Endothelial cell of umbilical vein (primary cell): ENCODE measurements at places on chromosomes 3 and 15. TPM values are rescaled to one million over a fixed set of nuclear protein-coding genes. Genes with fewer than 3 reads are reported as not detected.

The SYNPR gene
- total RNA-seq: not detected in 2 replicates

The GPR156 gene
- 0.25 and 0.27 TPM in 2 replicates for total RNA-seq

The SLC28A1 gene
- not detected in 2 replicates for total RNA-seq

The ISLR gene
- total RNA-seq: not detected in 2 replicates

The SI gene
- not detected in 2 replicates for total RNA-seq

DNA sequence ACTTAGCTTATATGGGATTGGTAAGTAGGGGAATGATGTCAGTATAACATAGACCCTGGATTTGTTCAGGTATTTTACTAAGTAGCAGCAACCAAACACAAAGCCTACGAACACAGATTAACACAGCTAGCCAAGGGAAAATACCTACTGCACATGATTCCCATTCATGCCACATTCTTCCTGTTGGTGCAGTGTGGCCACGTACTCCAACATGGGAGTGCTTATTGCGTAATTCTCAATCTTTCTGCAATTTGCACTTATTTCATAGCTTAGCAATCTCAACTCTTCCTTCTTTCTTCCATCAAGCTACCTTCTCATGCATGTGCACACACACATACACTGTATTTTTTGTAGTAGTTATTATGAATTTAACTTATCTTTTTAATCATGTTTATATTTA is 186.8 kb downstream of the IL5RA start:
- no peaks in the 10 kb centered on the region for H3K36me3 ChIP-seq
- H3K4me3 ChIP-seq: no peak overlapping the region
- no peaks in the 10 kb centered on the region for H3K27me3 ChIP-seq
- H3K4me1 ChIP-seq: no peaks in the 10 kb centered on the region
- no peak for DNase-seq

DNA sequence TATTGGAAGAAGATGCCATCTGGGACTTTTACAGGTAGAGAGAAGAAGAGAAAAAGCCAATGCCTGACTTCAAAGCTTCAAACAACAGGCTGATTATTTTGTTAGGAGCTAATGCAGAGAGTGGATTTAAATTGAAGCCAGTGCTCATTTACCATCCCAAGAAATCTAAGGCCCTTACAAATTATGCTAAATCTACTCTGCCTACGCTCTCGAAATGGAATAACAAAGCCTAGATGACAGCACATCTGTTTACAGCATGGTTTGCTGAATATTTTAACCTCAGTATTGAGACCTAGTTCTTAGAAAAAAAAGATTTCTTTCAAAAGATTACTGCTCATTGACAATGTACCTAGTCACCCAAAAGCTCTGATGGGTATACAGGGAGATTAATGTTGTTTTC is 16.2 kb downstream of the ARL14 start:
- no peaks in the 10 kb centered on the region for H3K27me3 ChIP-seq
- H3K4me3 ChIP-seq: no peak overlapping the region
- peaks cover 8% of the 10 kb centered on the region for H3K4me1 ChIP-seq
- DNase-seq: no peak

DNA sequence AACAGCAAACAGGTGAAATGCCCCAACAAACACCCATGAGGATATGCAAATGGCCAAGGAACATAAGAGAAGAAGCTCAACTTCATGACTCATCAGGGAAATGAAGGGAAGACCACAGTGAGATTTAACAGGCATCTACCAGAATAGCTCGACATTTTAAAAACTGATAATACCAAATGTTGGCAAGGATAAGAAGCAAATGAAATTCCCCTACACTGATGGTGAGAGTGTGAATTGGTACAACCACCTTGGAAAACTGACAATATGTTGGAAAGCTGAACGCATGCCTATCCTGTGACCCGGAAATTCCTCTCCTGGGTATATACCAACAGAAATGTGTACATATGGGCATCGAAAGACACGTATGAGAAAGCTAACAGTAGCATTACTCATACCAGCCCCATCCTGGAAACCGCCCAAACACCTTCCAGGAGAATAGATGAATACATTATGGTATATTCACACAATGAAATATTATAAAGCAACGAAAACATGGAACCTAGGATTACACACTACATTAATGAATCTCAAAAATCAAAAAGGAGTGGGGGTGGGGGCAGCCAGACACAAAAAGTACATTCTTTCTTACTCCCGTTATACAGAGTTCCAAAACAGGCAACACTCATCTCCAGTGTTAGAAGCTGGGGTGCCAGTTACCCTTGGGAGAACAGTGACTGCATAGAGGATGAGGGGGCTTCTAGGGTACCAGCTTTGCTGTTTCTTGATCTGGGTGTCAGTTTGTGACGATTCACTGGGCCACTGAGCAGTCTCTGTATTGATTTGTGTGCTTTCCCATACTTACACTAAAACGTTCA is 16.9 kb downstream of the RFTN1 start:
- DNase-seq: no peak
- H3K4me1 ChIP-seq: peaks cover 28% of the 10 kb centered on the region
- no peaks in the 10 kb centered on the region for H3K27me3 ChIP-seq
- no peak overlapping the region for H3K4me3 ChIP-seq
- peaks cover 2% of the 10 kb centered on the region for H3K36me3 ChIP-seq

DNA sequence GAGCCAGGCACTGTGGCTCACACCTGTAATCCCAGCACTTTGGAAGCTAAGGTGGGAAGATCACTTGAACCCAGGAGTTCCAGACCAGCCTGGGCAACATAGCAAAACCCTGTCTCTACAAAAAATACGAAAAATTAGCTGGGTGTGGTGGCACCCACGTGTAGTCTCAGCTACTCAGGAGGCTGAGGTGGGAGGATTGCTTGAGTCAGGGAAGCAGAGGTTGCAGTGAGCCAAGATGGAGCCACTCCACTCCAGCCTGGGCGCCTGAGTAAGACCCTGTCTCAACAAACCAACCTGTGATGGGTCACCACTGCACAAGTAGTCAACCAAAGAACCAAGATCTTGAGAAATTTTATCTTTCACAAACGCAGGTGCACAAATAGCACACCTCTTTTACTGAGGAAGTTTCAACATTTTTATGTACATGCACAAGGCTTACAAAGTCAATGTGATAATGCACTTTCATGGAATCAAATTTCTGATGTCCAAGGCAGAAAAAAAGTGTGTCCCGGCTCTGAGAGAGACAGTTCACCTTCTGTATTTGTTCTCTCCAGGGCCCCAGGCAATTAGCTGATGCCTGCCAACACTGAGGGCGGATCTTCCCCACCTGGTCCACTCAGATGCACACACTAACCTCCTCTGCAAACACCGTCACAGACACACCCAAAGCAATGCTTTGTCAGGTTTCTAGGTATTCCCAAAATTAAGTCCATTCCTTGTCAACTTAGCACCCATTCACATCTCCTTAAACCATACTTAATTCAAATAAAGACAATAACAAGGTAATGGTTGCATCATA is 12.4 kb downstream of the ACAA1 start:
- no peaks in the 10 kb centered on the region for H3K4me1 ChIP-seq
- H3K27me3 ChIP-seq: no peaks in the 10 kb centered on the region
- H3K27ac ChIP-seq: no peak overlapping the region
- H3K36me3 ChIP-seq: peaks cover 20% of the 10 kb centered on the region

GRCh38 chr3:47950453-47951169 is 65.6 kb downstream of the MAP4 start:
- no peak overlapping the region for H3K4me3 ChIP-seq
- H3K4me1 ChIP-seq: no peaks in the 10 kb centered on the region
- H3K27me3 ChIP-seq: no peaks in the 10 kb centered on the region
- no peak overlapping the region for H3K27ac ChIP-seq
- no peak for DNase-seq

DNA sequence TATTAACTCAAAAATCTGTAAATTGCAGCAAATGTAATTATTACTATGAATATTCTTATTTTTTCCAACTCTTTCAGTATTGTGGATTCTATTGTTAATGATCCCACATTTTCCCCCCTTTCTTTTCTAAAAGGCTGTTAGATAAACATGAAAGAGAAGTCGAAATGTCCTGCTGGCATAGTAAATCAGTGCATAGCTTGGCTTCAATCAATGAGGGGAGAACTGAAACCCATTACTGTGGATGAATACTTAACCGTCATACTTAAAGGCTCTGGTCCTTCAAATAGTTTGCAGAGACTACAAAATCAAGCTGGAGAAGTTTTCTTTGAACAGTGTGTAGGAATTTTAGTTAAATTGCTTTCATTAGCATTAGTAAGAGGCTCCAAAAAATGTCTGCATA is 667.9 kb downstream of the CADM2 start:
- H3K27ac ChIP-seq: no peak overlapping the region
- H3K4me1 ChIP-seq: no peaks in the 10 kb centered on the region
- DNase-seq: no peak
- H3K4me3 ChIP-seq: no peak overlapping the region
- H3K36me3 ChIP-seq: no peaks in the 10 kb centered on the region

- no peak overlapping the region for H3K4me3 ChIP-seq
- H3K4me1 ChIP-seq: no peaks in the 10 kb centered on the region
- DNase-seq: no peak
These were observed 302.4 kb downstream of the EPHB1 start for GRCh38 chr3:135097276-135097946.

DNA sequence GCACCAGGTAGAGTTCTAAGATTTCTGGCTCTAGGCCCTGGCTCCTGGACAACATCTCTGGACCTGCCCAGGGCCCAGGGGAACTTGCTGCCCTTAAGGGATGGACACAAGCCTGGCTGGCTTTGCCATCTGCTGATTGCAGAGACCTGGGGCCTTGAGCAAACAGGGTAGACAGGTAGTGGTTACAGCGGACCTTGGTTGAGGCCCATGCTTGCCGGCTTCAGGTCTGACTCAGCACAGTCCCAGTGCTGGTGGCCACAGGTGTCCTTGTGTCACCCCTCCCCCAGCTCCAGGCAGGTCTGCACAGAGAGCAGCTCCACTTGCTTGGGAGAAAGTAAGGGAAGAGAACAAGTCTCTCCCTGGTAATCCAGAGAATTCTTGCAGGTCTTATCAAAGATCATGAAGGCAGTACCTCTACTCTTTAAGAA is 15.9 kb upstream of the ACTL6A start:
- no peaks in the 10 kb centered on the region for H3K4me1 ChIP-seq
- H3K27me3 ChIP-seq: no peaks in the 10 kb centered on the region
- H3K27ac ChIP-seq: no peak overlapping the region
- H3K36me3 ChIP-seq: no peaks in the 10 kb centered on the region
- H3K4me3 ChIP-seq: no peak overlapping the region

- no peak overlapping the region for H3K4me3 ChIP-seq
- no peaks in the 10 kb centered on the region for H3K4me1 ChIP-seq
- H3K36me3 ChIP-seq: no peaks in the 10 kb centered on the region
- no peaks in the 10 kb centered on the region for H3K27me3 ChIP-seq
- H3K27ac ChIP-seq: no peak overlapping the region
These were observed 117.7 kb downstream of the GOLIM4 start for GRCh38 chr3:167978071-167978470.

DNA sequence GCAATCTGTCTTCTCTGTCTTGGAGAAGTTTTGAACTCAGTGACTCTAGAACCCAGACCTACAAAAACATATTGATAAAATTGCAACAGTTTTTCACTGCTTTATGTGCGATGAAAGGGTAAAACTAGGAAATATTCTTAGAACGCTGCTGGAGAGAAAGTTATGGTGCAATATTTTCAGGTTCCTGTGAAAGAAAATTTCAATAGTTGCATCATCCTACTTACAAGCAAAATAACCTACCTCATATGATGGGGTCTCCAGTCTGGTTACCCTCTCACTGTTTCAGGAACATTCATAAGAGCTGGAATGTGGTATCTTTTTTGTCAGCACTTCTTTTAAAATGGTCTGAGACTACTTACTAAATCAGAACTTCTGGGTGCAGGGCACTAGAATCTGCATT is 27.1 kb downstream of the GATM start:
- peaks cover 2% of the 10 kb centered on the region for H3K27me3 ChIP-seq
- no peaks in the 10 kb centered on the region for H3K4me1 ChIP-seq
- H3K36me3 ChIP-seq: no peaks in the 10 kb centered on the region
- DNase-seq: no peak

- no peak for DNase-seq
- H3K36me3 ChIP-seq: no peaks in the 10 kb centered on the region
- no peaks in the 10 kb centered on the region for H3K27me3 ChIP-seq
- H3K4me3 ChIP-seq: no peak overlapping the region
These were observed 145.0 kb upstream of the MCTP2 start for GRCh38 chr15:94086341-94086740.

GRCh38 chr3:4562595-4562994 is 69.4 kb downstream of the ITPR1 start:
- H3K27ac ChIP-seq: no peak overlapping the region
- H3K4me1 ChIP-seq: no peaks in the 10 kb centered on the region
- no peak for DNase-seq
- no peak overlapping the region for H3K4me3 ChIP-seq
- no peaks in the 10 kb centered on the region for H3K27me3 ChIP-seq

DNA sequence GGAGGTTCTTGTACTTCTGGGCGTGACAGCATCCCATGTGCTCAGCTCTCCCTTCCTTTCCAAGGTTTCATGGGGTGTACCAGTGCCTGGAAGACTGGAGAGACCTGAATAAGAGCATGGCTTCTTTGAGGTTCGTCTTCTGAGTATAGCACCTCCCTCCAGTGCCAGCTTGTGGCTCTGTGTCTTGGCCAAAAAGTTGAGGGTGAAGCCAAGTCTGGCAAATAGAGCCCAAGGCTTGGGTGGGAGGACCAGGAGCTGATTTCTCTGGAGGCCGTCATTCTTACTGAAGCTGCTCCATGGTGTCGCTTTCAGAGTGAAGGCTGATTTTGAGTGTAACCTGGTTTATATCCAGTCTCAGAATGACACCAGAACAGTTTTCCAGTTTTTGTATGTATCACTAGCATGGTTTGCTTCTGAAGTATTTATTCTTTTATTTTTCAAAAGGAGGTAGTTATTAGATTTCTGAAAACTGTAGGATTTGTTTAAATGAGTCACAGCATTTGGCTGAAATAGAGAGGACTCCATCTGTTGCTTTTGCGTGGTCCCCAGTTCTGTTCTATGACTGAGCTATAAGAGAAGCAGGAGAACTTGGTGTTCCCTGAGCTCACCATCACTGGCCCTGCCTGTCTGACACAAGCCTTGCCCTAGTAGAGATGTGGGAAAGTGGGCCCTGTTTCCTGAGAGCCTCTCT is 47.2 kb downstream of the BSN start:
- no peaks in the 10 kb centered on the region for H3K4me1 ChIP-seq
- DNase-seq: no peak
- H3K4me3 ChIP-seq: no peak overlapping the region

GRCh38 chr15:44780608-44781007 is 44.3 kb downstream of the TRIM69 start:
- H3K27me3 ChIP-seq: no peaks in the 10 kb centered on the region
- no peaks in the 10 kb centered on the region for H3K36me3 ChIP-seq
- no peak overlapping the region for H3K27ac ChIP-seq
- H3K4me1 ChIP-seq: peaks cover 12% of the 10 kb centered on the region
- DNase-seq: no peak

GRCh38 chr3:30469133-30469532 is 137.3 kb upstream of the TGFBR2 start:
- H3K36me3 ChIP-seq: no peaks in the 10 kb centered on the region
- no peaks in the 10 kb centered on the region for H3K4me1 ChIP-seq
- no peak overlapping the region for H3K4me3 ChIP-seq
- H3K27me3 ChIP-seq: no peaks in the 10 kb centered on the region
- no peak for DNase-seq

DNA sequence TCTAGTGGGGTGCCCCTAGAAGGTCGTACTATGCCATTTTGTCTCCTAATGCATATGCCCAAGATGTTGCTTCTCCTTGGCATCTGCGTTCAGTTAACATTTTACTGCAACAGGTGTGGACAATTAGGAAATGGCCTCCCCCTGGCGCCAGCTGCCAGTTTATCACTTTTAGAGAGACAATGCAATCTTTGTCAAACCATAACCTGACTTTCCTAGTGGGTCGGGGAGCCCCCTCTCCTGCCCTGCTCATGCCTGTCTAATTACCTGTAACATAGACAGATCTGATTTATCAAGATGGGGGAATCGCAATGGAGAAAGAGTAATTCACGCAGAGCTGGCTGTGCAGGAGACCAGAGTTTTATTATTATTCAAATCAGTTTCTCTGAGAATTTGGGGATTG is 353.7 kb upstream of the SGO1 start:
- H3K4me3 ChIP-seq: no peak overlapping the region
- no peak overlapping the region for H3K27ac ChIP-seq
- no peaks in the 10 kb centered on the region for H3K4me1 ChIP-seq
- no peak for DNase-seq
